ENCODE measurements at places on chromosomes 13 and 19.

DNA sequence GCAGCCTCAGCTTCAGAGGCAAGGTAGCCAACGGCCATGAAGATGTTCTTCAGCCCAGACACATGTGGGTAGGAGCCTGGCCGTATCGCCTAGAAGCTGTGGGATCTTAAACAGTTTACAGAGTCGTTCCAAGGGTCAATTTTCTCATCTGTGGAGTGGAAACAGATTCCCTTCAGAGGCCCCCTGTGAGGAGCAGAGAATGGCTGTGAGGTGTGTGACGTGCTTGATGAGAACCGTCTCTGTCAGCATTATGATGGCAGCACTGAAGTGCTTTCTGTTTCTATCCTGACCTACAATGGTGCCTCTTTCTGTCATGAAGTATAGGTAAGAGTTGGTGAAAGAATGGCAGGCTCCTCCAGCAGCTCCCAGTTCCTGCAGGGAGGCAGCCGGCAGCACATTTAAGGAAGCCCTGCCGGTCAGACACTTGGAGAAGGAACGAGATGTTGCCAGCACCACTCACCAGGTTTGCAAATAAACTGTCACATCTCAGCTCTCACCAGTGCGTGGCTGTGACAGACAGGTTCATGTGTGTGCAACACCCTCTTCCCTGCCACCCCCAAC lies 277.3 kb downstream of the FOXO1 start:
- DNase-seq = peak; percentile 6

- no peak for DNase-seq
Observed at GRCh38 chr19:8135946-8136618, 13.3 kb downstream of the FBN3 start.

GRCh38 chr19:535017-535835 lies 3.7 kb downstream of the CDC34 start:
- no peak for DNase-seq

DNA sequence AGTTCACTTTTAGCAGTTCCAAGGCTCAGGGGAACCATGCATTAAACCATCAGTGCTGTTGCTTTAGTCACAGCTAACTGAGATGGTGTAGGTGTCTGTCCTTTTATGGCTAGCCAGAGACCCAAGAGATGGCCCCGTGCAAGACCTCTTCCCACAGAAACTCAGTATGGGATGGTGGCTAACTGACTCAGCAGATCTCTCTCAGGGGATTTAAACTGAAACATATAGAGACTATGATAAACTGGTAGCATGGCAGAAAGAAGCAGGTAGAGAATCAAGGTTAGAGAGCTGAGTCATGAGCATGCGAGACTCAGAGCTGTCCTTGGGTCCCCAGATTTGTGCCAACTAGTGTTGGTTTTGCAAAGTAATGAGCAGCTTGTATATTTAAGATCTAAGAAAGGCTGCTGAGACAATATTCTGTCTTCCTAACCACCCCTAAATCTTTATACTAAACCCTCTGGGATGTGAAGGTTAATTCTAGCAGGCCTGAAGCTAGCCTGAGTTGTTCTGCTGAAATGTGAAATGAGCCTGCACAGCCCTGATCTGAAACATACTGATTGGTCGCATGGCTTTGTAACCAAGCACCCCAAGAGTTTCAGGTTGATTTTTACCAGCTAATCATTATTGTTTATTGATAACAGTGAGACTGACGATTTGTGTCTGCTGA lies 6.5 kb upstream of the SCEL start:
- DNase-seq = no peak

DNA sequence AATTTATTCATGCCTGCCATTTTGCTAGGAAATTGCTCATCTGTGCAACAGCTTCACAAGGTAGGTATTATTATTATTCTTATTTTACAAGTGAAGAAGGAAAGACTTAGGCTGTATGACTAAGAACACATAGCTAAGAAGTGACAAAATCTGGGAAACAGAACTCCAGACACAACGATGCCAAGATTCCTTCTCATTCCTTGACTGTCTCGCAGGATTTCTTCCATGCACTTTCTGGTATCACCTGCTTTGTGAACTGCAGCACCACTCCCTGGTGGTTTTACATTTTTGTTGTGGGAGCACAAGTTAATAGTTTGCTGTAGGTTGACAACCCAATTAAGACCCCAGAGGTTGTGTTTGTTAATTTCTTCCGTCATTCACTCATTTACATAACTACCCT lies 188.5 kb downstream of the LACC1 start:
- no peak for DNase-seq

DNA sequence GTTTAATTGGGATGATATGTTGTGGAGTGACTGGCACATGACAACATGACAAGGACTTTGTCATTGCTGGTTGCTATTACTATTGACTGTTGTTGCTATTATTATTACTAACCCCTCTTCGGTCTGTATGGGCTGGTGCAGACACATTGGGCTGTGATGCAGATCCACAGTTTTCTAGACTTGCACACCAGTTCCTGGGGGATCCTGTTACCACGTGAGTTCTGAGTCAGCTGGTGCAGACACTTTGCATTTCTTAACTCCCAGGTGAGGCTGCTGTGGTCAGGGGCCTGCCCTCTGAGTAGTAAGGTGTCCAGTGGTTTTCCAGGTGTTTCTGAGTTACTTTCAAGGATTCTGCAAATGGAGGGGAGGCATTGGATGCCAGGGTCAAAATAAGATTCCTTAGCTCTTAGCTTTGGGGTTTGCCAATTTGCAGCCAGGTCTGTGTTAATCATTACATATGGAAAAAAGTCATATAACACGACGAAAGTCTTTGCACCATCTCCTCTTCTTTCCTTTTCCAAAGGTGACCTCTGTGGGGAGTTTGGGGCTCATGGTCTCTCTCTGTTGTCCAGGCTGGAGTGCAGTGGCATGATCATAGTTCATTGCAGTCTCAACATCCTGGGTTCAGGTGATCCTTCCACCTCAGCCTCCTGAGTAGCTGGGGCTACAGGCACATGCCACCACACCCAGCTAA lies 19.3 kb downstream of the BICRA start:
- no peak for DNase-seq

- no peak for DNase-seq
Observed at GRCh38 chr13:61470786-61471185, 55.1 kb upstream of the PCDH20 start.

- DNase-seq = no peak
Observed at GRCh38 chr13:49567491-49567890, 17.9 kb downstream of the RCBTB1 start.

- DNase-seq = no peak
Observed at GRCh38 chr19:678791-679388, 2.7 kb downstream of the FSTL3 start.

- DNase-seq = no peak
Observed at GRCh38 chr19:51071095-51071405, 6.2 kb upstream of the KLK13 start.

- no peak for DNase-seq
Observed at GRCh38 chr13:99320693-99321481, 13.7 kb upstream of the GPR183 start.

DNA sequence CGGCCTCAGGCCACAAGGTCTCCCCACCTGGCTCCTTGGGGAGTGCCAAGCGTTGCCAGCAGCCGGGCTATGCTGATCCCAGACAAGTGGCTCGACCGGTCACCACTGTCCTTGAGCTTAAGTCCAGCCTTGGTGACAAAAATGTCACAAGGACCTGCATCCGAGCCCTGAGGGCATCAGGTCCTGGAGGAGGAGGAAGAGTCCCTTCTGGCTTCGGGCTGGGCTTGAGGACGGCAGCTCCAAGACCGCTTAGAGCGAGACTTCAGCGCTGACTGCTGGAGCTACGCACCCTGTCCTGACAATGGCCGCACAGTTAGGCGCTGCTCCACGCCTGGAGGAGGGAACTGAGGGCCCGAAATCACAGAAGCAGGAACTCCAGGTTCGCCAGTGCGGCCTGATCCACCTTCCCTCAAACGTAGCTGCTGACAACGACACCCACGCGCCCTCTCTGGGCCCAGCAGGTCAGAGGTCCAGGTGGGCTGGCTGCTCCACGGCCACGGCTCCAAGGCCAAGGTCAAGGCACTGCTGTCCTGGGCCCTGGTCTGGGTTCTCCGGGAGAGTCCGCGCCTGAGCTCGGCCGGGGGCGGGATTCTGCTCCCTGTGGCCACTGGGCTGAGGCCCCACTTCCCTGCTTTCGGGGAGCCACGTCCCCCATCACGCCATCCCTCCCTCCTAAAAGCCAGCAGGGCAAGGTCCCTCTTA lies 7.0 kb downstream of the SBNO2 start:
- no peak for DNase-seq

GRCh38 chr19:38263689-38264485 lies 486 bp upstream of the SPINT2 start:
- peak; percentile 77 for DNase-seq

DNA sequence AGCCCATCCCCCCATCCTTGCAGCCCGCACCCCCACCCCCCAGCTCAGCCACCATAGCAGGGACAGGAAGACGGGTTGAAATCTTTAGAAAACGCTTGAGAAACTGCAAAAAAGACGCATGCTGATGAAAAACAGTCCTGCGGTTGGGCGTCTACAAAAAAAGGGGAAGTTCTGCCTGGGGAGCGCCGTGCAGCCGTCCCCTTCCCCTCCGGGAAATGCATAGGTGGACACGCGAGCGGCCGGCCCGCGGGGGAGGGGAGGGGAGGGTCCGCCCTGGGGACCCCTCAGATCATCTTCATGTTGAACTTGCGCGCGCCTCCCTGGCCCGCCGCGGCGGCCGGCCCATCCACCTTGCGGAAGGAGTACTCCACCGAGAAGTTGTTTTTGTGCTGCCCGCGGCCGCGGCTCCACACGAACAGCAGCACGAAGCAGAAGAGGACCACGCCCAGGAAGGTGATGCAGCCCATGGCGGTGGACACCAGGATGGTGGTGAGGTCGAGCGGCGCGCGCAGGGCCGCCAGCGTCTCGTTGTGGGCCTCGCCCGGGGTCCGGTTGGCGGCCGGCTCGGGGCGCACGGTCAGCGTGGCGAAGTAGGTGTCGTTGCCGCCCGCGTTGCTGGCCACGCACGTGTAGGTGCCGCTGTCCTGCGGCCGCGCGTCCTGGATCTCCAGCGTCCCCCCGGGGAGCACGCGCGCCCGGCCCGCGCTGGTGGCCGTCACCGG lies 7.9 kb upstream of the PEAK3 start:
- DNase-seq = no peak

DNA sequence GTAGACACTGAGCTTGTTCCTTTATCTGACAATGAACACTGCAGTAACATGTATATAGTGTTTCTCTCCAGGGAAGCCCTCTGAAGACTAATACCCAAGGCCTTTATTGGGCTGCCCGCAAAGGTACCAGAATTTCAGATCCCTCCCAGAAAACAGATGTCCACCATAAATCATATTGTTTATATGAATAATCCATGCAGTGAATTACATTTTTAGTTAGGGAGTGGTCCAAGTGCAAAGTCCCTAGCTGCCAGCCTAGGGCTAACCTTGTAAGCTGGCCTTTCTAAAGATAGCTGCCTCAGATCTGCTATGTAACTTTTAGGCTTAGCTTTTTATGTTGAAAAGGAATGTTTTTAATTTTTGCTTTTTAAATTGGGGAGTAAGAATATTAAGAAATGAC lies 44.7 kb downstream of the TDRD3 start:
- DNase-seq = no peak

Measured in stimulated activated CD4-positive, alpha-beta T cell treated with anti-CD3 and anti-CD28 coated beads, Interleukin-4, amount 100 ng/mL, for 48 hours (primary cell).